Muscle of leg (tissue), 16 donors: ENCODE measurements at places on chromosomes 6 and 20. TPM values are rescaled to one million over a fixed set of nuclear protein-coding genes. Genes with fewer than 3 reads are reported as not detected.

PLAGL1 gene
- total RNA-seq, result 105 TPM

TRIM26 gene
- 10.1 TPM for total RNA-seq

VSTM2L gene
- total RNA-seq, result 2.4 TPM

DSP gene
- total RNA-seq, result 1.4 TPM

MUCL3 gene
- not detected for total RNA-seq

NCOA6 gene
- total RNA-seq, result 11.3 TPM

CD83 gene
- total RNA-seq, result 15.4 TPM

OVOL2 gene
- not detected for total RNA-seq

CST7 gene
- total RNA-seq, result 0.35 TPM

ZNF391 gene
- 3.0 TPM for total RNA-seq

DNA sequence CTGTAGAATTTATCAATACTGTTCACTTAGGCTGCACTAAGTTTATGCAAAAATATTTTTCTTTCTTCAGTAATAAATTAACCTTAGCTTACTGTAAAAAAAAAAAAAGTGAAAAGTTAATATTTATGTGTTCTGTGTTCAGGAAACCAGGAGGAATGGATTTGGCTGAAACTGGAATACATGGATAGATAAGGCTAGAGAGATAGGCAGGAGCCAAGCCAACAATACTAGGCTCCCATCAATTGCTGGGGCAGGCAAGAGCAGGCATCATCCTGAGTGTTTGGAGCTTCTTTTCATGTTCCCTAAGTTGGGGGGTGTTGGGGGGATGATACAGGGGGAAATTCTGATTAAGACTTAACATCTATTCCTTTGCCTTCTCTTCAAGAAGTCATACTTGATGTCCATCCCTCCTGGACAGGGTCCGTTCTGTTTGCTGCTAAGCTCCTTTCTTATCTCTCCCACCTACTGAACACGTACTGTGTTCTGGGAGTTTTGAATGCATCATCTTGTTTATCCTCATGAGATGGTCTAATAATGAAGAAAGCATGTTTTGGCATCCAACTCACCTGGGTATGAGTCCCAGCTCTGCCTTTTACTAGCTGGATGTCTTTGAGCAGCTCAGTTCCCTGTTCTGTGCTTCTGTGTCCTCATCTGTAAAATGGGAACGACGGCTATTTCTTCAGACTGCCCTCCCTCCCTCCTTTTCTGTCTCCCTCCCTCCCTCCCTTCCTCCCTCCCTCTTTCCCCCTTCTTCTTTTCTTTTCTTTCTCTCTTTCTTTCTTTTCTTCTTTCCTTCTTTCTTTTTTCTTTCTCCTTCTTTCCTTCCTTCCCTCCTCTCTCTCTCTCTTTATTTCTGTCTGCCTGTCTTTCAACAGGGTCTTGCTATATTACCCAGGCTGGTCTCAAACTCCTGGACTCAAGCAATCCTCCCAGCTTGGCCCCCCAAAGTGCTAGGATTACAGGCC, 6.4 kb upstream of the PROCR start:
- no peak for DNase-seq

DNA sequence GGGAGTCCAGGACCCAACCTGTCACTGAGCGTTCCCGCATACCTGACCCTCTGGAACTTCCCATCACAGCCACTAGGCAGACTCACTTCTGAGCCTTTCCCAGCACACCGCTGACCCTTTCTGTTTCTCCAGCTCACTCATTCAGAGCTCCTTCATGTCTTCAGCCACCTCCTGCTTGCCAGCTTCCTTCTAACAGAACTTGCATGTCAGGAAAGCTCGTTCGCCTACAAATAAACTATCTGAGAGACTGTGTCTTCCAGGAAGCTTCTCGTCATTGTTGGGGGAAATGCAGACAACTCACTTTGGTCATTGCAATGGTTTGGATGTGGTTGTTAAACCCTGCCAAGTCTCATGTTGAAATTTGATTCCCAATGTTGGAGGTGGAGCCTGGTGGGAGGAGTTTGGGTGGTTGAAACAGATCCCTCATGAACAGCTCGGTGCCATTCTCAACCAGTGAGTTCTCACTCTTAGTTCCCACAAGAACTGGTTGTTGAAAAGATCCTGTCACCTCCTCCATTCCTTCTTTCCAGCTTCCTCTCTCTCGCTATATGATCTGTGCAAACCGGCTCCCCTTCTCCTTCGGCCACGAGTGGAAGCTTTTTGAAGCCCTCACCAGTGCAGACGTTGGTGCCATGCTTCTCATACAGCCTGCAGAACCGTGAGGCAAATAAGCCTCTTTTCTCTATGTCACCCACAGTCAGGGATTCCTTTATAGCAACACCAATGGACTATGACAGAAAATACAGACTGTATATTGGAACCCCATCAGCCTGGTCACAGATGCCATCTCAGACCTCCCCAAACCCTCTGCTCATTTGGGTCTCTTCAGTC, 1.4 kb upstream of the MUC21 start:
- DNase-seq, result peak; percentile 66

DNA sequence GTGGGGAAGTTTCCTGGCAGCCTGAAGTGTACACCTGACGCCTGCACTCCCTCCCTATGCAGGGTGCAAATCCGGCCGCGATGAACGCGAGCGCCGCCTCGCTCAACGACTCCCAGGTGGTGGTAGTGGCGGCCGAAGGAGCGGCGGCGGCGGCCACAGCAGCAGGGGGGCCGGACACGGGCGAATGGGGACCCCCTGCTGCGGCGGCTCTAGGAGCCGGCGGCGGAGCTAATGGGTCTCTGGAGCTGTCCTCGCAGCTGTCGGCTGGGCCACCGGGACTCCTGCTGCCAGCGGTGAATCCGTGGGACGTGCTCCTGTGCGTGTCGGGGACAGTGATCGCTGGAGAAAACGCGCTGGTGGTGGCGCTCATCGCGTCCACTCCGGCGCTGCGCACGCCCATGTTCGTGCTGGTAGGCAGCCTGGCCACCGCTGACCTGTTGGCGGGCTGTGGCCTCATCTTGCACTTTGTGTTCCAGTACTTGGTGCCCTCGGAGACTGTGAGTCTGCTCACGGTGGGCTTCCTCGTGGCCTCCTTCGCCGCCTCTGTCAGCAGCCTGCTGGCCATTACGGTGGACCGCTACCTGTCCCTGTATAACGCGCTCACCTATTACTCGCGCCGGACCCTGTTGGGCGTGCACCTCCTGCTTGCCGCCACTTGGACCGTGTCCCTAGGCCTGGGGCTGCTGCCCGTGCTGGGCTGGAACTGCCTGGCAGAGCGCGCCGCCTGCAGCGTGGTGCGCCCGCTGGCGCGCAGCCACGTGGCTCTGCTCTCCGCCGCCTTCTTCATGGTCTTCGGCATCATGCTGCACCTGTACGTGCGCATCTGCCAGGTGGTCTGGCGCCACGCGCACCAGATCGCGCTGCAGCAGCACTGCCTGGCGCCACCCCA, 1.2 kb downstream of the GPR6 start:
- no peak for DNase-seq

GRCh38 chr20:25238319-25239037, 9.4 kb upstream of the PYGB start:
- no peak for DNase-seq

DNA sequence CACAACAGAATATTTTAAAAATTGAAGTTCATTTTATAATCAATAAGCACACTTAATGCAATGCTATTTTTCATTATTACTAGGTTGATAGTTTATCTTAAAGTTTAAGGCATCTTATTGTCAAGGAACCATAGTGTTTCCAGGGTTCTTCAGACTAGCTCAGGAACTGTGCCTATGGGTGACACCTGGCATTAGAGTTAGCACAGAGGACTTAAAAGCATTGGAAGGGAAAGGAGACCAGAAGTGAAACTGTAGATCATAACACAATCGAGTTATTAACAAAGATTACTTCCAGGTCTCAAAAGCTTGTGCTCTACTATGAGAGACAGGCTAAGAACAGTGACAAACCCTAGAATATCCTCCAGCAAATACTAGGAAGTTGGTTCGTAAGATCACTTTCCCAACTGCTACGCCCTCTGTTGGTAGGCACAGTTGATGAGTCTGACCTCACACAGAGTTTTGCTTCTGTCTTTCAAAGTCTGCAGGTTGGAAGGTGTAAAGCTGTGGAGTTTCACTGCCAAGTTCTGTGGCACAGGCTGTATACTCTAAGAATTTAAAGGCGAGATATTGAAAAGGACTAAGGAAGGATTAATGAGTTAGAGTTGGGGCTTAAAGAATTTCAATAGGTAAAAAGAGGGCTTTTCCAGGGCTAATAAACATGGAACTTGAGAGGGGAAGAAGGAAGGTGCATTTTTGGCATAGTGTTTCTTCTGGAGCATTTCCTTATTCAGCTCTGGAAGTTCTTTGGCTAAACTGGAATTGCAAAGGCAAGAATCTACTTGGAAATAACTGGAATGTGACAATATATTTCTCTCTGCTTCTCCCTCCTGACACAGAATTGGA, 531.3 kb upstream of the JAG1 start:
- DNase-seq, result peak; percentile 68

DNA sequence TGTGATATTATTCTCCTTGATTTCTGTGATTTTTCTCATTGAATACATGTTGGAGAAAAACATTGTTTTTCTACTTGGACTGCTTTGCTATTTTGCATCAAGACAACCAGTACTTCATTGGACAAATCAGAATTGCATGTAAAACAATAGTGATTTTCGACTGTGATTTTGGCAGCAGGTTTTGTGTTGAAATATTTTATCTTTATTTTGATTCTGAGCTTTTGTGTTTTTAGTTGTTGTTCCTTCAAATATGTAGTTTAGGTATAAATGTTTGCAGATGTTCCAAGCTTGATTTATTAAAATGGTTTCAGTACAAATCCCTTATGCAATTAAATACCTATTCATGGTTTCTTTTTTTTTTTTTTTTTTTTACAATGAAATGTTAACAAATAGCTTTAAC, 754.1 kb downstream of the DOK5 start:
- peak; percentile 50 for DNase-seq

- DNase-seq, result no peak
These were observed 361.1 kb upstream of the AGPAT4 start for GRCh38 chr6:161634916-161635315.

DNA sequence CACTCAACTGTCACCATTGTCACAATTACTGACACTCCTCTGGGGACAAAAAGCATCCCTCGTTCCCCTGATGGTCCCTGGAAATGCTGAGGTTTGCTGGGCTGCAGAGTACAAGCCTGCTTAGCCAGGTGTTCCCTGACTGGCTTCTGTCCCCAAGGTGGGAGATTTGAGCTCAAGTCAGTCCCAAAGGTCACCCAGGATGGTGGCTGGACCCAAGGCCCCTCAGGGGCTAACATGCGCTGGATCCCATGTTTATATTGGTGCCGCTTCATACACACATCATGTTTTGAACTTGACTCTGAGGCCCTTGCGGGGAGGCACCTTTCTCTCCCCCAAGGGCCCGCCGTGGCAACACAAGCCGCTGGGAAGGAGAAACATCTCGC, 44.2 kb downstream of the PMEPA1 start:
- no peak for DNase-seq

DNA sequence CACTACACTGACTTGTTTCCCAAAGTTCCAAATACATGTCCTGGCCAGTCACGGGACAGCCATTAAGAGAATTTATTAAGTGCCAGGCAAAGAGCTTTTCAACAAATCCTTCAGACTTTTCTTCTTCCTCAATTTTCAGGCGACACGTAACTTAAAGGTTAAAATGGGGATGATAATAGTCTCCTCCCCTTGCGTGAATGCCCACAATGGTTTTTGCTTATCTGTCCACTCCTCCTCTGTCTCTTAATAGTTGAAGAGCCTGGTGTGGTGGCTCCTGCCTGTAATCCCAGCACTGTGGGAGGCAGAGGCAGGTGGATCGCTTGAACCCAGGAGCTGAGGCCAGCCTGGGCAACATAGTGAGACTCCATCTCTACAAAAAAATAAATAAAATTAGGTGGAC, 11.4 kb upstream of the PARD6B start:
- no peak for DNase-seq

- peak; percentile 61 for DNase-seq
These were observed 11.9 kb upstream of the TMEM170B start for GRCh38 chr6:11525468-11526155.

DNA sequence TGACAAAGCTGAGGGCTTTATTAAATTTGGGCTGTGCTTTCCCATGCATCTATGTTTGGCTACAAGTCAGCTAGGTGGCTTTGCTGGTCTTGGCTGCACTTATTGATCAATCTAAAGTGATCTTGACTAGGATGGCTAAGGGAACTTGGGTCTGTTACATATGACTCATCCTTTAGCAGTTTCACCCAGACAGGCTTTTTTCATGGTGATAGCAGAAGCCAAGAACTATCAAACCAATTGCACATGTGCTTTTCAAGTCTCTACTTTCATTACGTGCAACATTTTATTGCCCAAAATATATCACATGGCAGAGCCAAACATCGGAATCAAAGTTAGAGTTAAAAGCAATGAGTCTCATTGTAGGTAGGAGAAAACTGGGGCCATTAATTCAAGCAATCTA, 626.3 kb downstream of the TENT5A start:
- peak; percentile 34 for DNase-seq

- no peak for DNase-seq
These were observed 3.3 kb upstream of the C6orf136 start for GRCh38 chr6:30643656-30644055.
